ENCODE measurements at places on chromosomes 5 and 9.

DNA sequence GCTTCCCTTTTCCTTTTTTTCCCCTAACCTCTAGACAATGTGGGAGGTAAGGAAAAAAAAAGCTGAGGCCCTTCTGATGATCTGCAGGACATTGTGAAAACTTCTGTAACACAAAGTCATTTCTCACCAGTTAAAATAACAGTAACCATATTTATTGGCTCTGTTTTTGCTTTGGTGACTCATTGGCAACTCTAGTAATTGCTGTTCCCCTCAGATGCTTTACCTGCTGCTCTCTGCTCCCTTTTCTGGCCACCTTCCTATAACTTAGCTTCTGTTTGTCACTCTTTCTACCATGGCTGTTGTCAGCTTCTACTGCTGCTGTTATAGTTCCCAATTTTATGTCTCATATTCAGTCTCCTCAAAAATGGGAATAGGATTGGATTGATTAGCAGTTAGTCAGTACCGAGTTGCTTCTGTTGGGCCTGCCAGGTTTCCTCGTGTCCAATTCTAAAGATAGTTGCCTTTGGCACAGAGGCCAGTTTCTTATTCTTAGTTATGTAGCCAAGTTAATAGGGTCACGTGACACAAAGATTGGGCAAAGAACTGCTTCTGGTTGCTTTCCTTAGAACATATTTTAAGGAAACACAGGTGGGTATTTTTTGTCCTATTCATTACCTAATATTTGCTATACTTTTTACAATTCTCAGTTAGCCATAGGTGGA, 16.8 kb downstream of the SCAMP1 start:
- no peak for DNase-seq

DNA sequence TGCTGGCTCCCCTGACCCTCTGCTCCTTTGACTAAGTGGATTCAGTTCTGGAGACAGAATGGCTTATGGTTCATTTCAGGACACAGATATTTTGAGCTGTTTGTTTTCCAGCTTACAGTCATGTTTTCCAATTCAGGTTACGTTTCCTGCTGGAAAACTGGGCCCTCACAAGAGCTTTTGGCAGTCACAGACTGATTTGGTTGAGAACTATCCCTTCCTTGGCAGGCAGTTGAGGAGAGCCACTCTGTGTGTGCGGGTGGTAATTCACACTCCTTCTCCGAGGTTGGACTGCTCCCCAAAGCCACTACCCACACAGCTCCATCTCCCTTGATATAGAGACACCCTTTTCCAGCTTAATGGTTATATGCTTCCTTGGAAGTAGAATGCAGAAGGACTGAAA, 534.5 kb downstream of the TMEM38B start:
- no peak for DNase-seq

DNA sequence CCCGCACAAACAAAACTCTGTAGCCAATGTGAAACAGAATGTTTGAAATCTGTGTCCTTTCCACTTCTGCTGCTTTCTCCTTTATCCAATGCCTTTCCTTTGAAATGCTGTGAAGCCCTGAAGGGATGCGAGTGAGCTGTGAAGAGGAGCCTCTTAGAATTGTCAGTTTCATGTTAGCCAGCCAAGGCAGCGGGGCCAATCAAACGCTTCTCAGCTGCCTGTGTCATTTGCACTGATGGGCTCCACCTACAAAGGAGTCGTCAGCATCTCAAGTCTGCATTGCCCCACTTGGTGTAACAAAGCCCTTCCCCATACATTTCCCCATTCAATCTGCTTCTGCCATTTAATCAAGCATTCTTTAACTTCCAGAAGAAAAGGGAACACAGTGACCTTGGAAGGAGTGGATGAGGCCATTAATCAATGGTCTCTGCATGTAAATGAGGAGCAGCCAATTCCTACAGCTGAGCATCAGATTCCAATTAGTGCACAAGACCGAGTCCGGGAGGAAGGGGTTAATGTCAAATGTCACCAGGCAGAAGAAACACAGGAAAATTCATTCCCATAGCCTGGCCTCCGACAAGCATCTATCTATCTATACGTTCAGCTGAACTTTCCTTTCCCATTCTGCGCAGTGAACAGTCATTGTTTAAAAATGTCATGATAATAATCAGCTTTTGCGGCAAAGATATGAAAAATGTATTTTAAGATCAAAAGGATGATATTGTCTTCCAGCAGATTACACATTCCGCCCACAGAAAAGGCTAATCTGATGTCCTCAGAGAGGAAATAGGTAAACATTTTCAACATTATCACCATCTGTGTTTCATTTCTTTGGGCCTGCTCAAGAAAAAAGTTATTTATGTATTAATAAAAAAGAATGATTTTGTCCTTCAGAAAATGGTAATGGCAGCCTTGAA, 154.6 kb downstream of the FSTL4 start:
- DNase-seq, result no peak

- DNase-seq, result no peak
Observed at GRCh38 chr5:33315189-33315588, 125.6 kb upstream of the TARS1 start.

DNA sequence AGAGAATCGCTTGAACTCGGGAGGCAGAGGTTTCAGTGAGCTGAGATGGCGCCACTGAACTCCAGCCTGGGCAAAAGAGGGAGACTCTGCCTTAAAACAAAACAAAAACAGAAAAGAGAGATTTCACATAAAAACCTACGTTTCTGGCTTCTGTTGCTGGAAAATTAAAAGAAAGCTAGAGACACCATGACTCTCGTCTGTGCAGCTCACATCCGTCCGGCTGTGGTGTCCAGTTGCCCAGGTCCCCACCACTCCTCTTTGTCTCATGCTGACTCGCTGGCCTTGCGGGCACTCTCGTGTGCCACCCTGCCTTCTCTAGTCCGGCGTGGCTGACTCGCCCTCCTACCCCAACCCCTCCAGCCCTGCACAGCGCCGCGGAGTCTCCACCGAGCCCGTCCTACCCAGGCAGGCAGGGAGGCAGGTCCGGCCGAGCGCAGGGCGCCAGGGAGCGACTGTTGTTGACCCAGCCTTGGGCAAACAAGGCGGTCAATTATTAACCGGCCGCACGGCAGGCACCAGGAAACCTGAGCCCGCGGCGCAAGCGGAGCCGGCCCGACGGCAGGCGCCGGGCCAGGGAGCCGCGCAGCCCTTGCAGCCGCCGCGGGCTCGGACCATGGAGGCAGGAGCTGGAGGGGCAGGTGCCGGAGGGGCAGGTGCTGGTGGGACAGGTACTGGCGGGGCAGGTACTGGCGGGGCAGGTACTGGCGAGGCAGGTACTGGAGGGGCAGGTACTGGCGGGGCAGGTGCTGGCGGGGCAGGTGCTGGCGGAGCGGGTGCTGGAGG, at the start of gene PRRT1B:
Gene PRRT1B, plus strand, starts transcription at position 521 of the 783 bp plus-strand sequence. Its CDS starts 93 bp downstream, at position 614.
- DNase-seq, result peak; percentile 96

DNA sequence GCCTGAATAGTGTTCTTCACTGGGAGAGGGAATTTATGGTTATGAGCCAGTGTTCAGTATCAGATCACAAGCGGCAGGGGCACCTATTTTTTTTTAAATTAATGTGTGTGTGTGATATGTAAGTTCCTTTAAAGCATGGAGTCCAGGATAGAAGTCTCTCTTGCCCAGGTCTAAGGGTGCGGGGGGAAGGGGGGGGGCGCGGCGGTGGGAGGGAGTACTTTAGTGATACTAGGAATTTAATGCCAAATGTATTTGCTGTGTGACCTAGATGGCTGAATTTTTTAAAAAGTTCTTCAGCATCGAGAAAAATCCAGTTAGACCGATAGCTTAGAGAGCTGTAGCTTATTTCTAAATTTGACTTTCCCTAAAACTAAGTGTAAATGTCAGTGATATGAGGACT, 1.5 kb upstream of the FCHO2 start:
- DNase-seq, result no peak

- no peak for DNase-seq
Observed at GRCh38 chr9:38373679-38374078, 18.8 kb upstream of the ALDH1B1 start.

DNA sequence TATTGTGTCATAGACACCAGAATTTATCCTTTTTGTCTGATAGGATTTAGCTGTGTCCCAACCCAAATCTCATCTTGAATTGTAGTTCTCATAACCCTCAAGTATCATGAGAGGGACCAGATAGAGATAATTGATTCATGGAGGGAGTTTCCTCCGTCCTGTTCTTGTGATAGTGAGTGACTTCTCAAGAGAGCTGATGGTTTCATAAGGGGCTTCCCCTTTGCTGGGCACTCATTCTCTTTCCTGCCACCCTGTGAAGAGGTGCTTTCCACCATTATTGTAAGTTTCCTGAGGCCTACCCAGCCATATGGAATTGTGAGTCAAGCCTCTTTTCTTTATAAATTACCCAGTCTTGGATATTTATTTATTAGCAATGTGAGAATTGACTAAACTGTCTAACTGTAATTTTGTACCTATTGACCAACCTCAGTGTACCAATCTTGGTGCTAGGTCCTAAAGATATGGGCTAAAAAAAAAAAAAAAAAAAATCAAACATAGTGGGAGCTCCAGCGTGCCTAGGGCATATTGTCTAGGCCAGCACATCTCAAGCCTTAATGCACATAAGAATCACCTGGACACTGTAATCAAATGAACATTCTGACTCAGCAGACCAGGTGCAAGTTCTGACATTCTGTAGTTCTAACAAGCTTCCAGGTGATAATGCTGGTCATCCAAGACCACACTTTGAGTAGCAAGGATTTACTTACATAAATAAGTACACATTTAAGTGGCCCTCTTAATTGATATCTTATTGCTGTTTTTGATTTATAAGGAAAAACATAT, 30.5 kb downstream of the ST8SIA4 start:
- no peak for DNase-seq

GRCh38 chr5:175658299-175659145, 651 bp downstream of the HRH2 start:
- no peak for DNase-seq

DNA sequence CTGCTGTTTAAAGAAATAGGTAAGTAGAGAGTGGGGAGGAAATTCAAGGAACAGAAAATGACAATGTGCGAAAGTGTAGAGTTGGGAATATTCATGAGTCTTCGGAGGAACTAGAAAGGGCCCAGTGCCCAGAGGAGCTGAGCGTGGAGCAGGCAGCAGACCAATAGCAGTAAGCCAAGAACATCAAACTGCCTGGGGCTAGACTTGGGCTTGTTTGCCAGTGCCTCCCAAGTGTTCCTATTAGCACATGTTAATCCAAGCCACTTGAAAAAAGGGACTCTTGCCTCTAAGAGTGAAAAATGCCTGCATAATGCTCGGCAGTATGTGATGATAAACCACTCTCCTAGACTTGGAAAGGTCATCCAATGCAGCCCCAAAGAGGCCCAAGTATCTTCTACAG, 1.2 kb upstream of the TAL2 start:
- no peak for DNase-seq

DNA sequence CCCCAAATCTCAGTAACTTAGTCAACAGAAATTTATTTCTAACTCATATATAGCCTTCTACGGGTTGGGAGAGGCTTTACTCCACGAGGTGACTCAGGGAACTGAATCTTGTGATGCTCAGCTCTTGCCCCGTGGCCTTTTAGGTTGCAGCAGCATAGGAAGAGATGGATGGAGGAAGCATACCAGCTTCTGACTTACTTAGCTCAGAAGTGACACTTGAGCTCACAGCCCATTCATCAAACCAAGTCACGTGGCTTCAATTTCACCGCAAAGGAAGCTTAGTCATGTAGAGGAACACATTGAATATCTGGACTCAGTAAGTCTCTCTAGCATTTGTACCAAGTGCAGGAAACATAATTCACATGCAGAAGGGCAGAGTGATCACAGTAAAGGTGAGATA, 124.1 kb upstream of the KCNN2 start:
- no peak for DNase-seq

DNA sequence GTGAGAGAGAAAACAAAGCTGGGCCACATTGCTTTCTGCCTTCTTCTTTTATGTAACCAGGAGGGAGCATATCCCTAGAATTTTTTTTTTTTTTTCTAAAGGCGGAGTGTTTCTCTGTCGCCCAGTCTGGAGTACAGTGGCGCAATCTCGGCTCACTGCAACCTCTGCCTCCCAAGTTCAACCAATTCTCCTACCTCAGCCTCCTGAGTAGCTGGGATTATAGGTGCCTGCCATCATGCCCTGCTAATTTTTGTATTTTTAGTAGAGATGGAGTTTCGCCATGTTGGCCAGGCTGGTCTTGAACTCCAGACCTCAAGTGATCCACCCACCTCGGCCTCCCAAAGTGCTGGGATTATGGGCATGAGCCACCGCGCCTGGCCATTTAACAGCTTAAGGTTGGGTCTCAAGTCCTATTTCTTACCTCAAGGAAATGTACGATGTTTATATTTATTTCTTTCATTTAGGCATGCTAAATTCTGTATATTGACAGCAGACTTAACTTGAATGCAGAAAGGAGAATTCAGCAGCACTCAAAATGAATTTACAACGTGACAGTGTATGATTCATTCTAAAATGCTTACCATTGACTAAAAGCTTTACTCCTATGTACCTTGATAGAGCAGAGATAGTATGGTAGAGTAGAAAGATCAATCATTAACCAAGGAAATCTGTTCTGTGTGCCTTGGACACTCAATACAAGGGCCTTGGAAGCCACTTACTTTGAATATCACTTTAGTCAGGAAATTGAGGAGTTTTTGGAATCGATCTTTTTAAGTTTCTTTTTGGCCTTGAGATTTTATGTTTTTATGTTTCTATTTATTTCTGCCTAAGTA, 100.9 kb downstream of the F2RL2 start:
- DNase-seq, result peak; percentile 34

- no peak for DNase-seq
Observed at GRCh38 chr9:101689039-101689438, 49.4 kb downstream of the GRIN3A start.

- no peak for DNase-seq
Observed at GRCh38 chr5:5318426-5319190, 103.9 kb upstream of the ICE1 start.

GRCh38 chr5:135645336-135646180, 66.8 kb upstream of the CXCL14 start:
- DNase-seq, result no peak

GRCh38 chr5:119302916-119303897, 52.6 kb upstream of the TNFAIP8 start:
- peak; percentile 18 for DNase-seq

DNA sequence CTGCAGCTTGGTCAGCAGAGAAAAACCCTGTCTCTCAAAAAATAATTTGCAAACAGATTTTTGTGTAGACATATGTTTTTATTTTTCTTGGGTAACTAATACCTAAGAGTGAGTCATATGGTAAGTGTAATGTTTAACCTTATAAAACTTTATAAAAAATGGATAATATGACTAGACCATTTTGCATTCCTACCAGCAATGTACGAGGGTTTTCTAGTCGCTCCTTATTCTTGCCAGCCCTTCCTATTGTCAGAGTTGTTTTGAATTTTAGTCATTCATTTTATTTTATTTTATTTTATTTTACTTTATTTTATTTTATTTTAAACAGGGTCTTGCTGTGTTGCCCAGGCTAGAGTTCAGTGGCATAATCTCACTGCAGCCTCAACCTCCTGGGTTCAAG, 37.8 kb downstream of the RABGAP1 start:
- DNase-seq, result no peak

DNA sequence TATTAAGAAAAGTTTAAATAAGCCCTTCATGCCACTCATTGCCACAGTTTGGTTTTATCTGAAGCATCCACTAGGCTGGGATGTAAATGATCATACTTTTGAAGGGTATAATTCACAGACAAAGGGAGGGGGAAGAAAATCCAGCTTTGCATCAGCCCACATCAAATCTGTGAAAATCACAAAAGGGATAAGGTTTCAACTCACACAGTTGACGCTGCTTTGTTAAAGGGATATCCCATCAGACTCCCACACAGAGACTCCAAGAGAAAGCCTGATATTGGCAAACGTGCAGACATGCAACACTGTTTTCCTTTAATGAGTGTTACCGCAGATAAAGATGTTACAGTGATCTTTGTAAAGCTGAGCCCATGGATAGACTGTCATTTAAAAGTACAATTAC, 602.9 kb downstream of the TLE1 start:
- DNase-seq, result no peak
